Karpas-422 (cell line): ENCODE measurements at places on chromosomes 5 and 9. TPM values are rescaled to one million over a fixed set of nuclear protein-coding genes. Genes with fewer than 3 reads are reported as not detected.
A peak's percentile ranks its signal among the peaks of the same experiment; 100 is the strongest.

DNA sequence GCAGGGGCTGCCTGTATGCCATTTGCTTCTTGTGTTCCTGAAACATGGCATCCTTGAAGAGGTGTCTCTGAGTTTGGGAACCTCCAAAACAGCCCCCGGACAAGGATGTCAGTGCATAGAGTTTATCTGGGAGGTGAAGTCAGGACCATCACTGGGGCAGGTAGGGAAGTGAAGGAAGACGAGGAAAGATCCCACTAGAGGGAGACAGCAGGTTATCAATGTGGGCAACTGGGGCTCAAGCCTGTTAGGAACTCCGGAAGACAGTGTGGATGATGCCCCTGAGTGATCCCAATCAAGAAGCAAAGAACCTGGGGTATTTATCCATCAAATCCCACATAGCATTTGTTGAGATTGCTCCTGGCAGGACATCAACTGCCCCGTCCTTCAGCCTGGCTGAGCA lies 233.1 kb downstream of the AGTPBP1 start:
- DNase-seq, result no peak

- no peak for DNase-seq
Observed at GRCh38 chr5:3103262-3103811, 351.9 kb upstream of the IRX2 start.

- no peak for DNase-seq
Observed at GRCh38 chr9:111916234-111916645, 19.6 kb downstream of the UGCG start.

DNA sequence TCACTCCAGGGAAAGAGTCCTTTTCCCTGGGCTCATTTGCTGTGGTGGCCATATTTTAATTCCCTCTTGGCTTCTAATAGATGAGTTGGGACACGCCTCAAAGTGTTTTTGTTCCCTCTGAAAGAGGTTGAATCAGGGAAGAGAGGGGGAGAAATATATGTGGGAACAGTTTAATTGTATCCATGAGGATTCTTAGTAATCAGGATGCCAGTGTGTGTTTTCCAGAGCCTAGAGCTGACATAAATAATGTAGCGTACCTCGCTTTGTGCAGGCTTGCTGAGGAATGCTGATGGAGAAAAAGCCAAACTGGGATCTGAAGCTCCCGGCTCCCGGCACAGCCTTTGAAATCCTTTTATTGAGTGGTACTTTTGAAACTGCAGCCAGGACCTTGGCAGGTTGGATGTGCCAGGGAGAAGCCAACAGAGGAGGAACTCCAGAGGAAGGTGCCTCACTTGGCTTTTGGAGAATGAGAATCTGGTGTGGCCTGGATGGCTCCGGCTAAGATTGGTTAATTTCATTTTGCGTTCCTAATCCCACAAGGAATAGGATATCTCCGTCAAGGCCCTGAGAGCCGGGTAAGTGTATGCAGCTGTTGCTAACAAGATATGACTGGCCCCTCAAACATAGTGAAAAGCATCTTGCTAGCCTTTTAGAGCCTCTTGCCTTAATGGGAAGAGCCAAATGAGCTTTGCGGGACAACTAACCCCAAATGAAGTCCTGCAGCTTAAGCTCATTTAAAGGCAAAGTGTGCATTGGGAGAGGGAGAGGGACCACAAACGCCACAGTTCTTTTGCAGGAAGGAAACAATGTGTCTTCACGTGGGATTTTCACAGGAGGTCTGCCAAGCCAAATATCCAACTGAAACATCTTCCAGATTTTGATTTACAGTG lies 471.1 kb upstream of the WWC1 start:
- no peak for DNase-seq

GRCh38 chr9:120868676-120869359 lies 8.2 kb downstream of the PHF19 start:
- peak; percentile 100 for DNase-seq

GRCh38 chr5:73454379-73455036 lies 5.9 kb upstream of the FOXD1 start:
- DNase-seq, result peak; percentile 75

GRCh38 chr5:141330299-141331080 lies at the start of gene PCDHGA1:
PCDHGA1 (plus strand) TSS chr5:141330514.
- DNase-seq, result peak; percentile 89

DNA sequence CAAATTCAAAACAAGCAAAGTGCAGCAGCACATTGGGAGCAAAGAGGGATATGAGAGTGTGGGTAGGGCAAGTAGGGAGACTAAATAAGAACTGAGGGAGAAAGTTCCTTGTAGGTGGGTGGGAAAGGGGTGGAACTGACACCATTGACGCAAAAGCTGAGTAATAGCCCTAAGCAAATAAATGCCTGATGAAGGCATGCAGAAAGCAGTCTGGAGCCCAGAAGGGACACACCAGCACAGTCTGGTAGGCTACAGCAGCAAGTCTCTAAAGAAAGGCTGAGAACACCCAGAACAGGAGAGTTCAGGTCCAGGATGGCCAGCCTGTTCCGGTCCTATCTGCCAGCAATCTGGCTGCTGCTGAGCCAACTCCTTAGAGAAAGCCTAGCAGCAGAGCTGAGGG lies at the start of gene INSL4:
TSS of gene INSL4 (plus strand) at position 208 of the 400 bp plus-strand sequence. CDS start at position 313, 105 bp downstream.
- no peak for DNase-seq

DNA sequence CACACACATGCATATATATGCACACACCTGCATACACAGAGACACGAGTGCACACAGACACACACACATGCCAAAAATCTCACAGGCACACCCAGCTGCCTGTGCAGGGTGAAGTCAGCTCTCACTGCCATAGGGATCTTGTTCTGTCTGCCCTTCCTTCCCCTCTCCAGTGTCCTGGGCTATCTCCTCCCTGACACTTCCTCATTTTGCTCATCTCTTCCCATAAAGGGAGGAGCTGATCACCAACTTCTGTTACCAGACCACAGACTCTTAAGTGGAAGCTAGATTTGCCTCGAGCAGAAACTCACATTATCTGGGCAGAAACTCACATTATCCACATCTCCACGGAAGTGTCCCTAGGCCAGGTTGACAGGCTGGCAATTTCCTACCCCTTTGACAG lies 28.7 kb downstream of the LCP2 start:
- DNase-seq, result no peak

DNA sequence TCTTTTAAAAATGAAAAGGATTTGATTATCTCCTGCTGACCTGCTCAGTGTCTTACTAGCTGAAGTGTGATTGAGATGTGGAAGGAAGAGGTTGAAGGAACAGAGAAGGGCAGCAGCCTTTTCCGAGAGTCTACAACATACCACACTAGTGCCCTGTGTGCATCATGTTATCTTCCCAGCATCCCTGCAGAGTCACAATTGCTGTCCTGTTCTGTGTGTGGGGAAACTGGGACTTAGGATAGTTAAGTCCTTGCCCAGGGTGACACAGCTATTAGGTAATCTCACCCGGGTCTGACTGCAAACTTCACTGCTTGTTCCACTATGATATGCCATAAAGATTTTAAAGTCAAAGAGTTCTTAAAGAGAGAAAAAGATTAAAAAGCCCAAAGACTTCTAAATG lies 55.8 kb downstream of the FAM78A start:
- no peak for DNase-seq

DNA sequence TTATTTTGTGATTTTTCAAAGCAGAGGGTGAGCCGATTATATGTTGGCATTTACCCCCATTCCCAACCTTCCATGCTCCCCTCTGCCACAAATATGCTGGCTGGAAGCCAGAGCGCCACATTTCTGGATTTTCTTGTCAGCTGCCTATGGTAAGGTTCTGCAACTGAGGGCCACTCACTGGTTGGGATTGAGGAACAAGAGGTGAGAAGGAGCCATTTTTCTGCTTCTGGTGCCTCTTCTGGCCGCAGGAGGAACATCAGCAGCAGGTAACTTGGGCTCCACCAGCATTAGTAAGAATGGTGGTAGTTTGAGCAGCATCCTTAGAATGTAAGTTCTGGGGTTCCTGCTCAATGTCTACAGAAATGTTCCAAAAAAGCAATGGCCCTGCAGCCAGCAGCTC lies 159.5 kb upstream of the MAST4 start:
- DNase-seq, result peak; percentile 75

The AQP7 gene
- not detected in 2 replicates for total RNA-seq

The GARIN3 gene
- total RNA-seq, result not detected in 2 replicates

The LCN15 gene
- not detected in 2 replicates for total RNA-seq

The SV2C gene
- total RNA-seq, result not detected in 2 replicates

The CSF1R gene
- total RNA-seq, result not detected in 2 replicates

The MARVELD2 gene
- total RNA-seq, result 0.11 and 0.48 TPM in 2 replicates
